Fibroblast of villous mesenchyme (primary cell): ENCODE measurements at places on chromosomes 3 and 15. TPM values are rescaled to one million over a fixed set of nuclear protein-coding genes. Genes with fewer than 3 reads are reported as not detected.

Gene RAMAC
- 26.1 and 35.0 TPM in 2 replicates for total RNA-seq

Gene CCR5
- under 0.01 TPM in 1 of 2 replicates, not detected in the other for total RNA-seq

DNA sequence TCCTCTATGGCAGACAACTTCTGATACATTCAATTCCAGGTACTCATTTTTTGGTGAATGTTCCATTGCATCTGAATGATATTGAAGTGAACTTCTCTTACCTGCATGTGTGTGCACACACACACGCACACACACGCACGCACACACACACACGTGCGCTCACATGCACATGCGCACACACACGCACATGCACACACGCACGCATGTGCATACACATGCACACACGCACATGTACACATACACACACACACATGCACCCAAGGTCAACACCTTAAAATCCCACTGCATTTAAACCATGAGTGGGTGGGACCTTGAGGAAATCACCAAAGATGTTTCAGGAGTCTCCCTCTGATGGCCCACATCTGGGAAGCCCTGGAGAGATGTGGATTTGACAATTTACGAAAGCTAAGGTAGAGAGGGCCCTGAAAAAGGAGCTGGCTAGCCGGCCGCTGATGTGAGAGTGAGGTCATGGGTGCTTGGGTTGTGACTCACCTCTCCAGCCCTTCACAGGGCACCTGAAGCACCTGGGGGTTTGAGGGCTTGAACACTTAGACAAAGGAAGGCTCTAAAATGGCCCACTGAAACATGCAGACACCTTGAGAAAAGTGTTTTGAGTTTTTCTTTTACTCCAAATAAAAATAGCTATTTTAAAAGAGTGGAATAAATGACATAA, 269.1 kb upstream of the LRRFIP2 start:
- DNase-seq: no peak

GRCh38 chr3:81041331-81041730, 720.1 kb downstream of the GBE1 start:
- DNase-seq: no peak

- no peak for DNase-seq
Measured at GRCh38 chr3:39962581-39962980, 153.2 kb downstream of the MYRIP start.

- DNase-seq: peak; percentile 89
Measured at GRCh38 chr15:64857421-64857820, 15.7 kb downstream of the PLEKHO2 start.

- no peak for DNase-seq
Measured at GRCh38 chr3:129213238-129213637, 29.5 kb upstream of the CNBP start.

GRCh38 chr3:38640661-38641452, 8.6 kb downstream of the SCN5A start:
- no peak for DNase-seq
